ENCODE measurements at places on chromosomes 11 and 22. TPM values are rescaled to one million over a fixed set of nuclear protein-coding genes. Genes with fewer than 3 reads are reported as not detected.

The ZBTB16 gene
- polyA plus RNA-seq = not detected

The OR9G4 gene
- not detected for polyA plus RNA-seq

The OR8D4 gene
- not detected for polyA plus RNA-seq

The OR51E2 gene
- polyA plus RNA-seq = 0.79 TPM

The MS4A15 gene
- not detected for polyA plus RNA-seq

The C11orf52 gene
- 0.38 TPM for polyA plus RNA-seq

- DNase-seq = no peak
Measured at GRCh38 chr11:126694065-126694625, 306.4 kb downstream of the KIRREL3 start.

DNA sequence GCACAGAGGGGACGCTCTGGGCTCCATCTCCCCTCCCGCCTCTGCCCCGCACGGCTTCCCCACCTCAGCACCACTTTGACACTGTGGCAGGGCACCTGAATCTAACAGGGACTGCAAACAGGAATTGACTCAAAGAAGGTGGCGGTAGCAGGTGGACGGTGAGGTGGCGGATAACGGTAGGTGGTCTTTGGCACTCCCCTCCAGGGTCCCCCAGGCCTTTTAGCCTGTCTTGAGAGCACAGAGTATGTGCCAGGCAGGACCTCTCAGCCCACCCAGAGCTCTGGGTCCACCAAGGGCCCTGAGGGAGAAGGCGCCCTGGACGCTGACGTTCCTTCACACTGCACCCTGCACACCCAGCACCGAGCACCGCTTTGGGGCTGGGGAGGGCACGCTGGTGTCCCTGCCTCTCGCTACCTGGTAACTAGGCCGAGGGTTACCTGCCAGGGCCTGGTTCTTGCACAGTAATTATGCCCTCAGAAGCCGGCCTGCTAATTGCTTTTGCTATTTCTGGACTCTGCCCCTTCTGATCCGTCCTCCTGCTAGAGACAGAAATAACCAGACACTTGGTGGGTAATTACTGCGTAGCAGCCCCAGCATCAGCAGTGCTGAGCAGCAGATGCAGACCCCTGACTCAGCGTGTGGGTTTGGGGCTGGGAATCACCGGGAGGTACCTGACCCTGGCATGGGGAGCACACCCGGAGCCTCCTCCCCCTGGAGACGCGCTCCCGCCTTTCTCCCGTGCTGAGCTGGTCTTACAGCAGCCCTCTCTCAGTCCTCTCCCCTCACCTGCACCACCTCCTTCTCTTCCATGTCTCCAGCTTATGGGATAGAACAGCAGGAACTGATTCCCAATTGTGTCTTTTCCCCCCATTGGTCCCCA lies 103.3 kb upstream of the B3GAT1 start:
- DNase-seq = no peak

DNA sequence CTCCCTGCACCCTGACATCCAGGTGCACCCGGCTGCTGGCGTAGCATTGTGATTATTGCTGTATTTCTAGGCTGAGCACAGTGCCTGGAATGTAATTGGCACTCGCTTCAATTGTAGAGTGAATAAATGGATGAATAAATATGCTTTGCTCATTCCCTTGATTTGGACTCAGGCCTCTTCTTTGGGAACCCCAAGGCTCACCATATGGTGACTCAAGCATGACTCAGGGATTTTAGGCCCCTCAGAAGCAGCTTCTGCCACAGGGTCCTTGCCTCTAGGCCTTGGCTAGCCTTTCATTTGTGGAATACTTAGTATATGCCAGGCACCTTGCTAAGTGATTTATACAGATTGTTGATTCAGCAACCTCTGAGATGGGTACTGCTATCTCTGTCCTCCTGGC lies 78.9 kb downstream of the GRIK4 start:
- DNase-seq = no peak

- DNase-seq = no peak
Measured at GRCh38 chr11:17807034-17807433, 72.5 kb downstream of the KCNC1 start.

DNA sequence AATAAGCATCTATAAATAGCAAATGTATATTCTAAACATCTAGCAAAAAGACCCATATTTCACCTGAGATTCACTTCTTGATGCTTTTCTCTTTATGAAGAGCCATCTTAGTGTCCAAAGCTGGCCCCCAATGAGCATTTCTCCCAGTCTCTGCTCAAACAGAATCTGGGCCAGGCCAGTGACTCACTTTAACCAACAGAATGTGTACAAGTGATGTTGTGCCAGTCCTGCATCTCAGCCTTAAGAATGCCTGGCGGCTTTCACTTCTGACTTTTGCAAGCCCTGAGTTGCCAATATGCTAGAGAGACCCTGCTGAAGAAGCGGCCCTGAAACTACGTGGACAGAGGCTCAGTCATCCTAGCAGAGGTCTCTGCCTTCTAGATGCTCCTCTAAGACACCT lies 6.9 kb upstream of the COPB1 start:
- DNase-seq = no peak

- DNase-seq = no peak
Measured at GRCh38 chr22:50177537-50178470, 7.3 kb downstream of the PANX2 start.

DNA sequence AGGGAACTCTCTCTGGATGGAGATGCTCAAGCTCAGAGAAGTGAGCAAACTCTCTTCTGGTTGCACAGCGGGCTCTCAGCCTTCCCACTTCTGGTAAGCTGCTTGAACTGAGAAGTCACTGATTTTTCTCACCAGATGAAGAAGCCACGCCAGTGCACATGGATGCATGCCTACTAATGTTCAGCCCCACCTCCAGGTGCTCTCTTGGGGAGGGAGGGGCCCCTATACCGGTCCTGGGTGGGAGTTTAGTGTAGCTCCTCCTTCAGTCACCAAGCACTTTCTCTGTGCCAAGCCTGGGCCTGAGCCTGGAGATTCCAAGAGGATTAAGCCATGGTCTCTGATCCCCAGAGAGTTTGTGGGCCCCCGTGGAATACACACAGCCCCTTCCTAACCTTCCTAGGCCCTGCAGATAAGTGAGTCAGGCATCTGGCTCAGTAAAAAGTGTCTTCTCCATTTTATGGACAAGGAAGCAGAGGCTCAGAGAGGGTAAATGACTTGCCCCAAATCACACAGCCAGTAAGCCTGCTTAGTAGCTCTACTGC lies 142.2 kb downstream of the ST3GAL4 start:
- DNase-seq = no peak

- no peak for DNase-seq
Measured at GRCh38 chr22:19832476-19833108, 22.1 kb downstream of the GNB1L start.

- DNase-seq = no peak
Measured at GRCh38 chr11:88357323-88358039, 19.9 kb upstream of the CTSC start.

DNA sequence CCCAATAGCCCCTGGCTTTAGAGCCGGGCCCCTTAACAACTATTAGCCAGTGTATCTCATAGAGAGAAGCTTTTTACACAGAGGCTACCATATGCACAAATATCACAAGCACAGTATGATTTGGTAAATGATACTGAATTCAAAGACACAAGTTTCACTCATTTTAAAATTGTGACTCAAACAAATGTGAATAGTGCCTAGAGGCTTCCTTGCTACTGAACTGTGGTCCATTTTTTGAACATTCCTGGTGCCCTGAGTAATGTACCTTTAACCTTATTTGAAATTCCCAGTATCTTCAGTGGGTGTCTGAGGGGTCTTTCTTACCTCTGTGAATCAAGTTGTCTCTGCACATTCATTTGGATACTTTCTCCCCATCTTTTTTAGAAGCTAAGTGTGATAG lies 156.2 kb downstream of the MAML2 start:
- no peak for DNase-seq

DNA sequence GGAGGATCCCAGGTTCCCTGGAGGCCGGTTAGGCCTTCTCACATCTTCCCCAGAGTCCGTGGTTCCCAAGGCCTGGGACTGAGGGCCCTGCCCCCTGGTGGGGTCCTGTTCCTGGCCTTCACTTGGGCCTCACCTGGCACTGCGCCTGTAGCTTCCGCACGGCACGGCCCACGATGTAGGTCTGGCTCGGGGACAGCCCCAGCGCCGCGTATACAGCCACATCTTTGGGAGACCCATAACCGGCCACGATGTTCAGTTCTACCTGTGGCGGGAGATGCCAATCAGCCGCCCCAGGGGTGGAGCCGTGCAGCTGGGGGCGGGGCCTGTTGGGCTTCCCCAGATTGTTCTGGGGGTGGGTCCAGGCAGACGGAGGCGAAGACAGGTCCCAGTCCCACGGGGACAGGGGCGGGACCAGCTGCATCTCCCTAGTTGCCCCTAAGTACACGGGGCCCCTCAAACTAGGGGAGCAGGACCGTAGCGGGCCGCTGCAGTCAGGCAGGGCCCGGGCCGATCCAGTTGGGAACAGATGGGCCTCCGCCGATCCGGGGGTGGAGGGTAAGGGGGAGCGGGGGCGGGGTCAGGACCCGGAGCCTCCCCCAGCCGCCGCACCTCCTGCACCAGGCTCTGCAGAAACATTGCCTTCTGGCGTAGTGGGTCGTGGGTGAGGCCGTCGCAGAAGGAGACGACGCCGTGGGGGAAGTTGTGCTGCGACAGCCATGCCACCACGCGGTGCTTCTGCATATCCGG lies 10.1 kb downstream of the AIP start:
- DNase-seq = no peak

DNA sequence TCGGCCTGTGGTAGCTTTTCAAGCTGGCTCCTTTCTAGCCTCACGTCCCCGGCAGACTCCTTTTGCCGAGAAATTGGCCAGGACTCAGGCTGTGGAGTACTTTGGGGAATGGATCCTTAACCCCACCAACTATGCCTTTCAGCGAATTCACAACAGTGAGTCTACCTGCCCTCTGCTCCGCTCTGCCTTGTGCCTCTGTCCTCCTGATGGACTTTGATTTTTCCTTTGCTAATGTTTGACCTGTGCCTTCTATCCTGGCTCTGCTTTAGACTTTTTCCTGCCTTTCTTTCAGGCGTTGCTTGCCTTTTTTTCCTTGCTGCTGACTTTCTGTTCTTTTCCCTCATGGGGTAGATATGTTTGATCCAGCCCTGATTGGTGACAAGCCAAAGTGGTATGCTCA lies 12.5 kb downstream of the MADD start:
- no peak for DNase-seq

GRCh38 chr11:72962084-72962483 lies 147.9 kb downstream of the ATG16L2 start:
- no peak for DNase-seq
